ENCODE measurements at places on chromosomes 6 and 20.

- DNase-seq: no peak
Measured at GRCh38 chr6:131631625-131632289, 3.7 kb upstream of the MED23 start.

DNA sequence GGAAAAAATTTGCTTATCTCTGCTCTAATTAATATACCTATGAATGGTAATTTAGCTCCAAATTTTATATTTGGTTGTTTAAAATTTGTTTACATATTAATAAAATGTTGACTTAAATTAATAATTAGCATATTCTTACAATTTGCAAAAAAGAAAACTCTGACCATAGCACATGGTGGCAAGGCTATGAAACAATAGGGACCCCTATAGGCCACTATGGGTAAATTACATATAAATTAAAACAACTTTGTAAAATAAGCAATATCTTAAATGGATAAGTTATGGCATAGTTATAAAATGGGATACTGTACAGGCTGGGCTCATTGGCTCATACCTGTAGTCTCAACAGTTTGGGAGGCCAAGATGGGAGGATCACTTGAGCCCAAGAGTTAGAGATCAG, 76.0 kb downstream of the MKKS start:
- peak; percentile 8 for DNase-seq

GRCh38 chr6:18383441-18383840, 3.7 kb upstream of the RNF144B start:
- no peak for DNase-seq

DNA sequence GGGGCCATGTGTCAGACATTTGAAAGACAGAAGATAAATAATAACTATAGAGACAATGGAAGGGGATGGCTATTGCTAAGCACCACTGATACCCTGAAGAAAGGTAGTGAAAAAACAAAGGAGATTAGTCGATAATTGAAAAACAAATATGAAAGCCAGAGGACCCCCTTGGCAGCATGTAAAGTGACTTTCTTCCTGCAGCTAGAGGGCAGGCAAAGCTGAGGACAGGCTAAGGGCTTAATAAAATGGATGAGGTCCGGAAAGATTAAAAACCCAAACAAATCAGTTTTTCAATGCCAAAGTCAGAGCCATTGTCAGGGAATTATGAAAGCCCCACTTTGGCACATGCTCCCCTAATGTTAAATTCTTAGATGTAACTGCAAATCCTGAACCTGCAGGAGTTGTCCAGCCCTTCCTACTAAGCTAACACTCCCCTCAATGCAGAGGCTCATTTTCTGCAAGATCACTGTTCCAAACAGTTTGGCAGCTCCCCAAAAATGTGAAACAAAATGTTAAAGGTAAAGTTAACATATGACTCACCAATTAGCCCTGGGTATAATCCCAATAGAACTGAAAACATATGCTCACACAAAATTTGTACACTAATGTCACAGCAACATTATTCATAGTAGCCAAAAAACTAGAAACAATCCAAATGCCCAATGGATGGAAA, 1177.9 kb downstream of the GRIK2 start:
- DNase-seq: peak; percentile 37

- no peak for DNase-seq
Measured at GRCh38 chr6:51147756-51148155, 329.1 kb downstream of the TFAP2B start.

- no peak for DNase-seq
Measured at GRCh38 chr6:169158174-169158573, 95.5 kb downstream of the THBS2 start.

- no peak for DNase-seq
Measured at GRCh38 chr20:46376196-46376785, 30.1 kb downstream of the ELMO2 start.

- DNase-seq: no peak
Measured at GRCh38 chr20:50320005-50320900, 129.6 kb downstream of the CEBPB start.

DNA sequence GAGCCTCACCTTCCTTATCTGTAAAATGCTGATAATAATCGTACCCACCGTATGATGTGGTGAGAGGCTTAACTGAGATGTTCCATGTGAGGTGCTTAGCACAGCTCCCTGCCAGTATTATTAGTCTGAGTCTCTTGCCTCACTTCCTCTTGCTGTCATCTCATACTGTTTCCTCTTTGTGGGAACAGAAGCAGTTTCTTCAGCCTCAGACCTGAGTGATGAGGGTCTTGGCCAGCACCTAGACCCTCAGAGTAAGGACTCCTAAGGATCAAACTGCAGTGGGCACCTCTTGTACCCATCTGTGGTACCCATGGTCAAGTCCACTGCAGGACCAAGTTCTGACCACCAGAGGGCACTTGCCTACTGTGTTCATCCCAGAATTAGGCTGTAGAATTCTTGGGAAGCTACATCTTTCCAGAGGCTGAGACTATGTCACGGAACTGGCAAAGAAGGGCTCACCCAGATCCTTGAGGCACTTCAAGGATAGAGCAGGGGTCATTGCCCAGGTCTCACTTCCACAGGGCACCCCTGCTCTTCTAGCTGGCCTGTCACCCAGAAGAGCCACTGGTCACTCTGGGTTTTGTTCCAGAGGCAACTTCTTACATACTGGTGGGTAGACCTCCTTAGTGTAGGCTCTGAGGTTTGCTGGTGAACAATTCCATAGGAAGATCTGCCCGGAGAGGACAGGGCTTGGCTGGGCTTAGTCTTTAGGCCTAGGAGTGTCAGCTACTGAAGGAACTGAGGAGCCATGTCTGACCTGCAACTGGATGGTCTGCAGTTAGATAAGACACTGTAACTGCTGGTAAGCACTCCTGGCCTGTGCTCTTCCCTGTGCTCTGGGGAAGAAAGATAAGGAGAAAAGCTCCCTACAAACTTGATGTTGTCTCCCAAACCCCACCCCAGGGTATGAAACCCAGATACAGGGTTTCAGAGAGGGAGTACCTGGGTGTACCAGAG, 20.6 kb upstream of the SGK2 start:
- peak; percentile 60 for DNase-seq

DNA sequence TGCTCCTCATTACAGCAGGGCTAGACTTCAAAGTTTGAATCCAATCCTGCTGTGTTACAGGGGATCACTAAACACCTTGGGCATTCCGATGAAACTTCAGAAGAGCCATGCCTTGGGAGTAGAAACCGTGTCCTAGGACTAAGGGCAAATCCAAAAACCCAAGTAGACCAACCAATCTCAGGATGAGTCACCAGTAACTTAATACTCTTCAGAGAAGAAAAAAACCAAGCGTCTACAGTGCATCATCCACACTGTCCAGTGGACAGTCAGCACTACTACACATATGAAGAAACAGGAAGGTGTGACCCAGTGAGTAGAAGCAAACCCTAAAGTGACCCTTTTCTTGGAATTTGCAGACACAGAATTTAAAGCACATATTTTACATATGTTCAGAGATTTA, 39.5 kb upstream of the VAPB start:
- DNase-seq: peak; percentile 78

GRCh38 chr6:82891076-82891475, 174.6 kb downstream of the UBE3D start:
- no peak for DNase-seq

GRCh38 chr6:33279257-33279695, 2.4 kb downstream of the B3GALT4 start:
- no peak for DNase-seq

- peak; percentile 17 for DNase-seq
Measured at GRCh38 chr6:121748376-121748775, 312.9 kb downstream of the GJA1 start.
